Epithelial cell of proximal tubule (primary cell): ENCODE measurements at places on chromosomes 7 and 10. TPM values are rescaled to one million over a fixed set of nuclear protein-coding genes. Genes with fewer than 3 reads are reported as not detected.

The GJD4 gene
- total RNA-seq: not detected in 2 replicates

The CRHR2 gene
- total RNA-seq: not detected in 2 replicates

GRCh38 chr10:126350216-126350992, 37.9 kb downstream of the ADAM12 start:
- DNase-seq: peak; percentile 98

DNA sequence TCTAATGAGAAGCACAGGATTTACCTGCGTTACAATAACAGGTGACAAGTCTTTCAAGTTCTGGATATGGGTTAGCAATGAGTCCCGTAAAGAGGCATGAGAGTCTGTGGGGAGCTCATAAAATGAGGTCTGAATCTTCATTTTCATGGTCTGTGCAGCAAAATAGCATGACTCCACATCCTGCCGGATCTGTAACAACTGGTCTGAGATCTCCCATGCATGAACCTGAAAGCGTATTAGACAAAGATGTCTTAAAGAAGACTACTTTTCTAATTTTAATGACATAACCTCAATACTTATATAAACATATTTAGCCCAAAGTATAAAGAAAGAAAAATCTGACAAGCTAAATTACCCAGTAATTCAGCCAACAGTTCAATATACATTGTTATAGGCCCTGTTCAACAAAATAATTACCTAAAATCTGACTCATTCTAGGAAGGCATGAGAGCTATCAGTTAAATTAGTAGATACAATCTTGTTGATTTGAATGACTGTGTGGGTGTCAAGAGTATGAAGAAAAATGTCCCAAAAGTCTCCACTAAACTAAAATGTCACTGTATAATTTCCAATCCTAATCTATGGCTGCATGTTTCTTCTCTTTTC, 36.9 kb downstream of the TNPO3 start:
- no peak for DNase-seq

GRCh38 chr10:110337906-110338305, 33.2 kb upstream of the SMNDC1 start:
- DNase-seq: no peak
